ENCODE measurements at places on chromosomes 3 and 15. TPM values are rescaled to one million over a fixed set of nuclear protein-coding genes. Genes with fewer than 3 reads are reported as not detected.
A peak's percentile ranks its signal among the peaks of the same experiment; 100 is the strongest.

Gene SLC51A
- not detected for polyA plus RNA-seq

Gene ABTB1
- 43.7 TPM for polyA plus RNA-seq

- DNase-seq = no peak
These were observed 15.2 kb upstream of the MME start for GRCh38 chr3:155064920-155065319.

GRCh38 chr3:125128861-125129501, 73.2 kb upstream of the HEG1 start:
- DNase-seq = no peak

DNA sequence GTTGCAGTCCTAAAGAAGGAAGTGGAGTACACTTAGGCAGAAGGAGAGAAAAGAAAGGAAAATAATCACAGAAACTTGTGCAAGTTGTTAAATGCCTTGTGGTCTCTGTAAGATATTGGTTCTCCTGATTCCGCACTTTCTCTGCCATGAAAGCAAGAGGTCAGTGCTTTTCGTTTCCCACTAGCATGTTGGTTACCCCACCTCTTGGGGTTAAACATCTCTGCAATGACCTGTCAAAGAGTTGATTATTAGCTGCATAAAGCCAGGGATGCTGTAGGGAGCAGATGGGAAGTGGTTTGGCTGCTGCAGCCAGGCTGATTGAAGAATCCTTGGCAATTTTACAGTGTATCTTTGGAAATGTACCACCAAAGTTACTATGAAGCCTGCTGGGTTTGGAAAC, 33.3 kb downstream of the ZNF609 start:
- no peak for DNase-seq

- no peak for DNase-seq
These were observed 6.0 kb downstream of the CCDC12 start for GRCh38 chr3:46970391-46971091.

DNA sequence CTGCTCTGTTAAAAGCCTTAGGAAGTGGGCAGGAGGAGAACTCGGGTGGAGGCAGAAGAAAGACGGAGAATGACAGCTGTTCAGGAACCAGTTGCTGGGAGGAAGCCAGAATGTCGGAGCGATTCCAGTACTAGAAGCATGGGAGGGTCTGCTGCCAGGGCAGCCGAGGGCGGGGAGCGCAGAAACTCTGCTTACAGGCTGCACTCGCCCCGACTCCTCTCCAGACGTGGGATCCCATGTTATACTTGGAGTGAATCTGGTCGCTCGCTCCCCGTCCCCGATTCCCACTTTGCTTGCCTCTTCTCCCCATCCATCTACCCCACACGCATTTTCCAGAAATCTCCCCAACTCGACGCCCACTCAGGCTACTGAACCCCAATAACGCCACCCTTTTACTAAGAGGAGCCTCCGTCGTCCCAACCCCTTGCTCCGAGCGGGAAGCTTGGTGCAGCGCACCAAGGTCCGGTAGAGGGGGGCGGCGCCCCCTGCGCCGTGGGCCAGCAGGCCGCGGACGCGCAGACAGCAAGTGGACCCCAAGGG, 665 bp downstream of the GATM start:
- peak; percentile 76 for DNase-seq
